NCI-H69 (cell line): ENCODE measurements at places on chromosomes 7 and 10.

DNA sequence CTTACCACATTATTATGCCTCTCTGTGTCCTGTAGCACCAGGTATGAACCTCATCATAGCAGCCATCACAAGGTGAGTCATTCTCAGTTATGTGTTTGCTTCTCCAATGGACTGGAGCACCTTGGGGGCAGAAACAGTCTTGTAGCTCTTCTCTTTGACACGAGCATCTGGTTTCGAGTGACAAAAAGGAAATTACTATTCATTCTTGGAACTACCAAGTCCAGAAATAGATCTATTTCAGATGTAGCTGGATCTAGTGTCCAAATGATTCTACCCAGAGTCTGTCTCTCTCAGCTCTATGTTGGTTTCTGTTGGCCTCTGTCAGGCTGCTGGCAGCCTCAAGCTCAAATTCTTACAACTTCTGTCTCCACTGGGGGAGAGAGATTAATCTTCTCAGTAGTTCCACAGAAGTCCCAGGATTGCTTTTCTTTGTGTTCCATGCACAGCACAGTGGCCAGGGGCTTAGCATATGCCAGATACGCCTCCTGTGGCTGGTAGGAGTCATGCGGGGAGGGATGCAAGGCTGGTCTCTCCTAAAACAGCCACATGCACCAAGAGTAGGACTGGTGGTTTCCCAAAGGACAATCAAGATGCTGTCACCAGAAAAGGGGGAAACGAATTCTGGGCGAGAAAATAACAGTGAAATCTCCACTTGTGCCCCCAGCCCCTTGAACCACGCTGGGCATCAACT is 37.2 kb upstream of the PAPSS2 start:
- DNase-seq = peak; percentile 58

DNA sequence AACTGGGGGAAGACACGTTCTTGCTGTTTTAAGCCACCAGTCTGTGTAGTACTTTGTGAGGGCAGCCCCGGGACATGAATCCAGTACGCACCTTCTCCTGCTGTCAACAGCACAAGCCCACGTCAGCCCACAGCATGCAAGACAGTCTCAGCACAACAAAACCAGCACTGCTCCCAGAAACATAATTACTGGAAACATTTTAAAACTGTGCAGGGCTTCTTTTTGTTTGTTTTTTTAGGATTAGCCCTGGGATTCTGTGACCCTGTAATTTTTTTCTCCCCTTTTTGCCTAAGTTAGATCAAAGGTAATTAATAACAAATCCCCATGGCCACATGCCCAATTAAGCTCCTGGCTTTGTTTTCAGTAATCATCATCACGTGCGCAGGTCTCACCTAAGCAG is 87.5 kb downstream of the VOPP1 start:
- no peak for DNase-seq

GRCh38 chr10:130337696-130338635 is 201.8 kb downstream of the GLRX3 start:
- DNase-seq = no peak

GRCh38 chr10:132363921-132364593 is 32.1 kb downstream of the LRRC27 start:
- DNase-seq = peak; percentile 40

DNA sequence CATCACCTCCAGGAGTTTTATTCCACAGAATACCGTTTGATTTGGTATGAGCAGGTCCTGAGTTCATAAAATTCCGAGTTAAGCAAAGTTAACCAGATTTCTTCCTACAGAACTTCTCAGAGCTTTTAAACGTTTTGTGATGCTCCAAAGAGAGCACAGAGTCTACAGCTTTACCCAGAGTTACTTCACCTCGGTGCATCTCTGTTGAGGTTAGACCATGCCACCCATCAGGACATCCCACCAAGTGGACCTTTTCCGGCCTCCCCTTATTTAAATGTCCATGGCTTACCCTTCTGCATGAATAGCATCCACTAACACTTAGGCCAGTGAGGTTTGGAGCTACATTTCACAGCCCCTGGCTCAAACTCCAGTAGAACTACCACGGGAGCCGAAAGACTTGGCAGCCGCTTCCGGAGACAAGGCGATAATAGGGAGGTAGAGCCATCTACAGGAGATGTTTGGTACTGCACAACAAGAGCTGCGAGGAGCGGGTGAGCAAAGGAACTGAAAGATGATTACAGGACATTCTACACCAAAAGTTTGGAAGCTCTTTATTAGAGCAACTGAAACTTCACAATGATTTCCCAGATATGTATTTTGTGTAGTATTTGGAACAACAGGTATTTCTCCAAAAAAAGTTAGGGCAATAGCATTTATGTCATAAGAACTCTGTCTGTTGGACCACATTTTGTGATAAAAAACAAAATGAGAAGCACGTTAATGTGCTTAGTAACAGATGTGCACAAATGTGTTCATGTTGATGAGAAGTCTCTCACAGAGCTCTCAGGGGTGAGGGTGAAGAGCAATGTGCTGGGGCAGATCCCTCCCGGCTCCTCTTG is 174.7 kb downstream of the HERPUD2 start:
- peak; percentile 80 for DNase-seq

DNA sequence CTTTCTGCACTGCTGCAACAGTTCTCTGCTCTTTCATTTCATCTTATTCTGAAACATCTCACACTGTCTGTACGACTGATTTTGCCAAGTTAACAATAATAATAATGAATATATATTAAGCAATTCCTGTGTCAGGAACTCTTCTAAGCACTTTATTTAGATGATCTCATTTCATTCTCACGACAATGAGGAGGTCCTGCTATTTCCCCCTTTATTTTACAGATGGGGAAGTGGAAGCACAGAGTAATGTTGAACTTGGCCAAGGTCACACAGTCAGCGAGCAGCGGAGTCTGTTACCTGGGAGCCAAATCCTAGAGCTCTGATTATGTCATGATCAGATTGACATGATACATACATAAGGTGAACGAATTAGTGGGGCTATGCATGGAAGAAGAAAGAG is 5.8 kb downstream of the MRC1 start:
- no peak for DNase-seq

DNA sequence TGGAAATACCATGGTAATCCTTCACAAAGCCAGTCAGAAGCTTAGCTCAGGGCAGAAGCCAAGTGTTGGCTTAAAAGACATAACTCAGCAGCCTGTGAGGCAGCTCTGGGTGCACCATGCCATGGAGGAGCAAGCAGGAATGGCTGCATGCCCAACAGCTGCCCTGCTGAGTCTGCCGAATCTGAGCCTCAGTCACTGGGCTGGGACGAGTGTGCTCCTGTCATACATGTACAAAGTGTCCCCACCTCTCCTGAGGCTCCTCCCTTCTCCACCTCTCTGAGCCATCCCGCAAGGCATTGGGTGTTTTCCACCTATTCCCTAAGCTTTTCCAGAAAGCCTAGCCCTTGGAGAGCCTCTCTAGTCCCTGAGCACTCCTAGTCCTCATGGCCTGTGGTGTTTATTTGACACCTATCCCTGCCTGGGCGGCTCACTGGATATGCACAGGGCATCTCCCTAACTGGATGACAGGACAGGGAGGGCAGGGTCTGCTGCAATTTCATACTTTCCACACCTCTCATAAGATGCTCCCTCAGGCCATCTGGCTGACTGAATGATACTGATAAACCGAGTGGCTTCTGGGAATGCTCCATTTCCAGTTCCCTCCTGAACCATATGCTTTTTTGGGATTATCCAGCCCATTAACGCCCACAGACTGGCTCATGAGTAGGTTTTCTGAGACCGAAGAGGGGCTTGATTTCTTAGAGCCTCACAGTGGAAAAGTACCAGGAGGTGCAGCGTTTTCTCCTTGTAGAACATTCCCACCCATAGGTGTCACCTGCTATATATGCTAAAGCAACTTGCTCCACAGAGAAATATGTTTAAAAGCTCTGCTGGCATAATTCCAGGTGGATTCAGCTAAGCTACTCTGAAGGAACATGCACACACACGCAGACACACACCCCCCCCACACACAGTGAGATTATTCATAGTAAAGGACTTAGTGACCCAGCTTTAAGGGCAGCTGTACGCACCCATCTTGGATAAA is 199.3 kb downstream of the SNX10 start:
- peak; percentile 94 for DNase-seq

- DNase-seq = no peak
Observed at GRCh38 chr7:101527844-101528667, 101.0 kb downstream of the MYL10 start.

DNA sequence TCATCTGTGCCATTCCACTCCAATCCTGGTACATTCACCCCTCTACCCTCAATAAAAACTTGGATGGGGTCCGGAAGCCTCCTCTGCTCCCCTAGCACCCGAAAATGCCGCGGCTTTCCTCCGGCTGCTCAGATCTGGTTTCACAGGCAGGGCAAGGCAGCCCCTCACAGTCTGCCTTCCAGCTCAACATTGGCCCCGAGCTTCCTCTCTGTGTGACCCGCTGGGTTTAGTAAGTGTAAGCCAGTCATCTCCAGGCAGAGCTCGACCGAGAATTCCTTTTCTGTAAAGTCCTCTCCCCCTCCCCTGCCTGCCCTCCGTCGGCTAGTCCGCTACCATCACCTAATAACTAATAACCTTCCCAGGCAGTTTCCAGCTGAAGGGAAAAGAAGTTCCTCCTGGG is 3.4 kb downstream of the INHBA start:
- peak; percentile 6 for DNase-seq
